ENCODE measurements at places on chromosomes 5 and 9.

DNA sequence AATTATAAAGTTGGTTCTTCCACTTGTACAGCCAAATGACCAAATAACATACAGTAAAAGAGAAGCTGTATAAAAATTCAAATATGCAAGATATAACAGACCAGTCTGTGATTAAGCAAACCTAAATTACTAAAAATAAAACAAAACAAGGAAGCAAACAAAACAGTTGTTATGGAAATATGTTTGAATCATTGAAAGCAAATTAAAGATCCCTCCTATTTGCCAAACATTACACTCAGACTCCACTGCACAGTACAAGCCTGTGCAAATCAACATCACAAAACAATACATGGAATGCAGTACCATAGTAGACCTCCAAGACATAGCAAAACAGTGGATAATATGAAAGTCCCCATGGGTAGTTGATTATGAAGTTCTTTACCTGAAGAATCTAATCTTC, 288.1 kb upstream of the PTGER4 start:
- DNase-seq, result no peak

- no peak for DNase-seq
These were observed 11.0 kb upstream of the SNCAIP start for GRCh38 chr5:122301016-122301415.

GRCh38 chr5:150674341-150674821, 13.3 kb downstream of the MYOZ3 start:
- no peak for DNase-seq

GRCh38 chr9:68873179-68873578, 140.7 kb downstream of the PRKACG start:
- no peak for DNase-seq

DNA sequence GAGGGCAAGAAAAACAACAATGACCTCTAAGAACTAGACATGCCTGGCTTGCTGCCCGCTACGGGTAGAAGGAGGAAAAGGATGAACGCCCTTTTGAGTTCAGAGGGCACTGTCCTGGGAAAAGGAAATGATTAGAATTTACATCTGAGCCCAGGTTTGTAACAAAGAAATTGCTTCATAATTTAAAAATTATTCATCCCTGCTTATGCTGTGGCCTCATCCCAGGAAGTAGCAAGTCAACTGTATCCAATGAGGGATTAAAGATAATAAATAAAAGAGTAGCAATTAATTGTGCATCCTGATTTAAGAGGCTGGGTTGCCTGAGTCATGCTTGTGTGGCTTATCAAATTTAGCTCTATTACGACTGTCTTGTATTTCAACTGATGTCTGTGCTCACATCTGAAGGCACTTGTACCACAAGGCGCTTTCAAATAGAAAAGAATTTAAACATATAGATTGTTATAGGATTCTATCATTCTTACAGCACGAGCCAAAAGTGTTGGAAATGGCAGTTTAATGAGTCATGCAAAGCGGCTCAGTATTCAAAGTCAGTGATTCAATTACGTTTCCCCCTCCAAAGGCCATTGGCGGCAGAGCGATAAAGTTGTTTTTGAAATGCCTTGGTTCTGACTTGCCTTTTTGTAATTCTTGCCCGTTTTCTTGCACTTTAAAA, 40.0 kb upstream of the DMRT1 start:
- DNase-seq, result peak; percentile 79

- DNase-seq, result no peak
These were observed 44.7 kb downstream of the DIAPH1 start for GRCh38 chr5:141574122-141574510.

- no peak for DNase-seq
These were observed 306.6 kb downstream of the ADGRV1 start for GRCh38 chr5:90865180-90865579.

DNA sequence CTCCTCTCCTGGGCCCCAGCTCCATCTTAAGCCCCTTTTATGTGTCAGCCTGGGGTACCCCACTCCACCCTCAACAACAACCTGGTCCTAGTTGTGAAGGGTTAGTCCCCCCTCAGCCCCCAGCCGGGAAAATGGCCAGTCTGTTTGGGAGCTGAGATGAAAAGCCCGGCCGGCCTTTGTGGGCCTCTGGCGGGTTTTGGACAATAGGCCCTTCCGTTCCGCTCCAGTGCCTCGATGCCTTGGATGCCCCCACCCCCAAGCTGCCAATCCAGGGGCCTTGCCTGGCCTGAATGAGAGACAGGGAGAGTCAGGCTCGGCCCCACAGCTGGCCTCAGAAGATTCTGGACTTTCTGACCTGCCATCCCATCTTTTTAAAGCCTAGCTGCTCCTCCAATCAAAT, 9.2 kb downstream of the CNTFR start:
- no peak for DNase-seq

GRCh38 chr5:107887166-107887943, 216.6 kb upstream of the EFNA5 start:
- no peak for DNase-seq

GRCh38 chr9:5375091-5375490, 35.4 kb upstream of the RLN1 start:
- no peak for DNase-seq

GRCh38 chr9:87886210-87886932, 3.7 kb downstream of the SPATA31E1 start:
- no peak for DNase-seq

- DNase-seq, result no peak
These were observed 16.2 kb downstream of the TJP2 start for GRCh38 chr9:69190086-69190862.

DNA sequence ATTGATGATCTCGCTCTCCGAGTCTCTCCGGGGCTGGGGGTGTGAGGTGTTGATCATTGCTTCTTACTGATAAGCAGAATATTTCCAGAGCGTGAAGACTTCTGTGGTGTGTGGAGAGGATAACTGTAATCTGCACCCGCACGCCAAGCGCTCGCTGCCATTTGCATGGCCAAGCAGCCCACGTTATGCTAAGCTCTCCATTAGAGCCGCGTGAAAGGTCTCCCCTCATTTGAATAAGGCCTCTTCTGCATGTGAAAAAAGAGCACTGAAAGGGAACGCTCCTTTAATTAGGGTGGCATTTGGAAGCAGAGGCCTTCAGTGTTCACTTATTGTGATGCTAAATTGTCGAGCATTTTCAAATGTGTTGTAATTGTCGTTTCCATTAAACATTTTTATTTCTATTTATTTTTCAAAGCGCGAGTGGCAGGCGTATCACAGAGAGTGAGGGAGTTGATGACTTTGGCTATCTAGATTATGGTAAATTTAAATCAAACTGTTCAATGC, 163.6 kb upstream of the IRX2 start:
- DNase-seq, result no peak

GRCh38 chr9:16682273-16682672, 188.2 kb downstream of the BNC2 start:
- no peak for DNase-seq

DNA sequence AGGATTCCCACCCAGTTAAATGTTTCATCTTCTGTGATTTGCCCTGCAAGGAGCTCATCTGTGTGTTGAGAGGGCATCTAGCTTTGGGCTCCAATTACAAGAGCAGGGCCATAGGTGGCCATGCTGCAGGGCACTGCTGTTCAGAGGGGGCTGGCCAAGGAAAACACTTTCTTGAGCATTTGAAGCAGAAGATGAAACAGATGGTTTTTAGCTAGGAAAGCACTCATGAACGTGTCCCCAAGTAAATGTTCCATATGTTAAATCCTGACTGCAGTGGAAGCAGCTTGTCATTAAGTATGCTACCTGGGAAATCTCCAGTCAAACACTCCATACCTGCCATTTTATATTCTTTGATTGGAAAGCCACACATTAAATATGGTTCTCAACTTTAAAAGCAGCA, 176.6 kb downstream of the FBXL7 start:
- DNase-seq, result no peak

GRCh38 chr9:6552498-6553121, 92.9 kb downstream of the GLDC start:
- no peak for DNase-seq

- no peak for DNase-seq
These were observed 406.0 kb upstream of the PIK3R1 start for GRCh38 chr5:67809589-67809988.

- no peak for DNase-seq
These were observed 71.0 kb downstream of the AMBP start for GRCh38 chr9:114006931-114007691.

GRCh38 chr9:106111039-106111730, 416.8 kb downstream of the TMEM38B start:
- no peak for DNase-seq

GRCh38 chr5:131263648-131264450, at the start of gene CDC42SE2:
Gene CDC42SE2 (plus strand): TSS chr5:131264053. CDS start chr5:131359494, 95,441 bp downstream.
- DNase-seq, result peak; percentile 36

DNA sequence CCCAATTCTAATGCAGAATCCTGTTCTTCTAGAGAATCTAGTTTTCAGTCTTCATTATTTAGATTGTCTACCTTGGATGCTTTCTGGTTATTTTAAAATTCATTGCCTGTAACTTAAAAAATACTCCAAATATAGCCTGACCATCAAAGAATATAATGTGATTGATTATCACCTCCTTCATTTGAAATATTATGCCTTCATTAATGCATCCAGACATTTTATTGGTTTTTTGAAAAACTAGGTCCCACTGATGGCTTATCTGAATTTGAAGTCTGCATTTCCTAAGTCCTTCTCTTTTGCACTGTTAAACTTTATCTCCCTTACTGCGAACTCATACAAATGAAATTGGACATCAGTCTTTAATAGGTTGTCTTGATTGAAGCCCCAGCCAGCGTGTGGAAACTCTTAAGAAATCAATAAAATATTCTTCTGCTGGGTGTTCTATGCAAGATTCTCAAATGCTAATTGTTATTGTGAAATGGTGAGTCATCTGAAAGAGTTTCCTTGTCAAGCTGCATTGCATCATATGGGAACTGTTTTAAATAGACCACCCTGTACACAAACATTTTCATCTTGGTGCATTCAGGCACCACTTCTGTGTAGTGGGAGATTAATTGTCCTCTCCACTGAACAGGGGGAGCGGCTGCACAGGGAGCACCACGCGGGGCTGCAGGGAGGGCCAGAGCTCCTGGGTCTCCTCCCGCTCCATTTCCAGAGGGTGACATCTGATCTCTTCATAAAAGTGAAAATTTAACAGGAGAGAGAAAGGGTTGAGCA, 92.3 kb upstream of the FANCC start:
- DNase-seq, result peak; percentile 85

- DNase-seq, result no peak
These were observed 971 bp downstream of the PHYKPL start for GRCh38 chr5:178231539-178232123.

DNA sequence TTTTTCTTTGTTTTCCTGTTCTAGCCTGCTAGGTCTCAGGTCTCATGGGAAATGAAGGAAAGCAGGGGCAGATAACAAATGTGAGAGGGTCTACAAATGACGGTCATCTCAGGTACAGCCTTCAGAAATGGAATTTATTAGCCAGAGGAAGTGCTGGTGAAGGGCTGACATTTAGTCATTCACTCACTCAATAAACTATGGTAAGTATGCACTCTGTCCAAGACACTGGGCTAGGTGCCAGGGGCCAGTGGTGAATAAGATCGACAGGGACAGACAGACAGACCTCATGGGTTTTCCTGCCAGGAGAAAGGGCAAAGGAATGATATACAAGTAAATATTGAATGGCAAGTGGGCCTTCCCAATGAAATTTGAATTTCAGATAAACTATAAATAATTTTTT, 6.3 kb downstream of the PDE6A start:
- DNase-seq, result peak; percentile 42

DNA sequence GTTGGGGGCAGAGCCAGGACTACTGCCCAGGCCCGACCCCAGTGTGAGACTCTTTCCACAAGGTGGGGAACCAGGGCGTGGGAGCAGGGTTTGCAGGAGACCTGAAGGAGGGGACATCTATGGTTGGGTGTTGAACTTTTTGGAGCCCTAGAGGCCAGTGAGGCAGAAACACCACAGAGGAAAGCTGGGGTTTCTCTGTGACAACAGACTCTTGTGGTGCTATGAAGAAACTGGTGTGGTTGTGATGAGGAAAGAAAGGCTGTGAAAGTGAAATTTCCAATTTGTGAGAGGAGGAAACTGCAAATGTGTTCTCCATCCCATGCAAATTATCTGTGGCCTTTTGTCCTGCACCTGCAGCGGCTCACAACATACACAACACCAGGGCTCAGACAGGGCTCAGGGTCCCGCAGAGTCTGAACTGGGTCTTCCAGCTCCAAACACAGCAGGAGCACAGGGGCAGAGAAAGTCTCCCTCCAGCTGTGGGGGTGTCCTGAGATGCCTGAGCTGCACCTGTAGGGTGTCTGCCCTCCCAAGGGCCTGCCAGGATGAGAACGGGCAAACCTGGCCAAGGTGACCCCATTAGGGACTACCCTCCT, 51.4 kb upstream of the GRHPR start:
- no peak for DNase-seq

- no peak for DNase-seq
These were observed 220.2 kb downstream of the AGTPBP1 start for GRCh38 chr9:85521371-85522197.

GRCh38 chr5:124238350-124238749, 508.1 kb downstream of the ZNF608 start:
- no peak for DNase-seq

DNA sequence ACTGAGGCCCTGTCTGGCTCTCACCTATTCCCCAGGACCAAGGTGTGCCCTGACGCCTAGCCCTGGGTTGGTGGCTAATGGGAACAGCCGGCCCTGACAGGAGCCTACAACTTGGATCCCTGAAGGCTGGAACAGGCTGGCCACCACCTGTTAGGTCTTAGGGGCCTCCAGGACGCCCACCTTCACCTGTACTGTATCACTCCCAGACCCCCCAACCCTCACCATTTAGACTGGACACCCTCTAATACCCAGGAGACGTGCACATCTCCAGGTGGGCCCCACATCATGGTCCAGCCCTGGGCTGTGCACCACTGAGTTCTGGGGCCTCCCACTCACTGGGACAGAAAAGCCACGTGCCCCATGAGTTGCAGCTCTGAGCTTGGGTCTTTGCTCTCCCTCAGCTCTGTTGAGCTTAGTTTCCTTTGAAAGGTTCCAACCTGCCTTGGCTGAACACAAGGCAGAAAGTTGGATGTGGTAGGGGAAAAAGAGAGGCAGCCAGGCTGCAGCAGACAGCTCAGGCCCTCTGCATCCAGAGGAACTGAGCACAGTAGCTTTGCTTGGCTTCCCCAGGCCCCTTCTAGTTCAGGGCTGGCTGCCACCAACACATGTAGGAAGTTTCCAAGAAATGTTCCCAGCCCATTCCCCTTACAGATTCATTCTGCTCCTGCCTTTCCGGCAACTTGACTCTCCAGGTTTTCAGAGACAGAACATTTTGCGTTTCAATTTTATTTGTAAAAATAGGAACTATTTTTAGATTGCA, 116.8 kb upstream of the TBC1D2 start:
- no peak for DNase-seq

- no peak for DNase-seq
These were observed at the start of gene ZNF483 for GRCh38 chr9:111525056-111525977. Gene ZNF483 (plus strand): TSS chr9:111525179. CDS start chr9:111527396, 2,217 bp downstream.

GRCh38 chr5:9054821-9055589, 490.9 kb downstream of the SEMA5A start:
- DNase-seq, result no peak
